ENCODE measurements at places on chromosomes 2 and 18.

DNA sequence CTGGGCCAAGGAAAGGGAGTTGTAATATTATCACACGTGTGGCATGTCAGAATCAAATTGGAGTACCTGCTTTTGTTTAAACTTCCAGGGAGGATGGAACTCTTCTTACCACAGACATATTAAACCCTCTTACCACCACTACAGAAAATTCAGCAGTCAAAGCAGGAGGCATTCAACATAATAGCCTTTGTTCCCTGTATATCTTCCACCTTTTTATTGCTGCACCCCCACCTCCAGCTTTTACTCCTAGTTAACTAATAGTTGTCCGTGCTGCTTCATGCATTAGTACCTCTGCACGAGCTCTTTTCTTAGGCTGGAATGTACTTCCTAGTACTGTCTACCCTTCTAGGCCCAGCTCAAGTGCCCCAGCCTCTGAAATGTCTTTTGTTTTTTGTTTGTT lies 14.9 kb upstream of the NR4A2 start:
- DNase-seq = no peak

DNA sequence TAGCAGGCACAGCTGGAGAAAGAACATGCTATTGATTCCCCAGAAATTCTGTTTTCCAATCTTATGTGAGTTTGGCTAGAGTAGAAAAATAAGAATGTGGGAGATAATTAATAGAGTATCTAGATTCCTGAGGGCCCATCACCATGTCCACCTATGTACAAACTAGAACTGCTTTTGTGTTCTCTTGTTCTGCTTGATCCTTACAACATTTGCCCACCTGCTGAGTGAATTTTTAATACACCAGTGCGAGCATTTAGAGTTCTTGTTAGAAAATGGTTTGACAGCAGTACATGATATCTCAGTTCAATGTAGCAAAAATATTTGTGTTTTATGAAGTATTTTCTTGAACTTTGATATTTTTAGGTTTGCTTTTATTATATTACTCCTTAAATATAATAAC lies 52.3 kb upstream of the SPAG16 start:
- DNase-seq = no peak

DNA sequence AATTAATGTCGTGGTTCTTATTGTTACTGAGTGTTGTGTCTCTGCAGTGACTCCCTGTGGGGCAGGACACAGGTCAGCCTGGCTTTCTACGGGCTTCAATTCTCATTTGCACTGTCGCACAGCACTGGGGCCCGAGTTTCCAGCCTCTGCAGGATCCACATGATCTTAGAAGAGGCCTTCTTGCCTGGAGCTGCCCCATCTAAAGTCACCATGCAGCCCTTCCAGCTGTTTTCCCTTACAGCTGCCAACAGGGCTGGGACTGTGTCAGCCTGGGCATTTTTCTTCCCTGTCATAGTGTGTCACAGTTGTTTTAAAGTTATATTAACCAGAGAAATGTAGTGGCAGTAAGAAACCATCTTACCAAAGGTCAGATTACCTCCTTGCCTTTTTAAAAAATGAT lies 27.0 kb downstream of the FHL2 start:
- DNase-seq = peak; percentile 14

DNA sequence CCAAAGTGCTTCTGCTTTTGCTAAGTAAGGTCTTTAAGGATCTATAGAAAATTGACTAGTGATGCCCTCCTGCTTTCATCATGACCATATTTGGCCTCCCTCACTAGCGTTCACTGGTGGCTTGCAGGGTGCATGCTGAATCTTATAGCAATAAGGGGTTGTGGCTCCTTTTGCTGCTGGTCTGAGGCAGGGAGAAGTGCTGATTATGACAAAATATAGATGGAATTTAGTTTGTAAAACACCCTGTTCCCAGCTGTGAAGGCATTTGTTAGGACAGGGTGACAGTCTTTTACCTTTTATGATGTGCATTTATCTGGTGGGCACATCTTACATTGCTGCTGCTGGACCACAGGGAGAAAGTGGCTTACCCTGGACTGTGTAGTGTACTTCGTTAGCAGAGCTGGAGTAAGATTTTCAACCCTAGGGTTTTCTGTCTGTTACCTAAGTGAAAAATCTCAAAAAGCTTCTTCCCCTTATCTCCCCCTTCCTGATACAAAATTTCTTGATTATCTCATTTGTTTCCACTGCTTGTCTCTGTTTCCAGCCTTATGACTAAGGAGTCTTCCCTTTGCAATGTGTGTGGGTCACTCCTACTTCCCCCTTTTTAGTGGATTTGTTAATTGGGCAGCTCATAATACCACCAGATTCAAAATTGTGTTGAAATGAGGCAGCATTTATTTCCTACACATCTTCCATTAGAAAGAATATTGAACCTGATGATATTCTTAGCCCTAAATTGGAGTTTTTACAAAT lies 21.2 kb upstream of the RPL37A start:
- DNase-seq = no peak

GRCh38 chr2:20174410-20174809 lies 50.5 kb downstream of the SDC1 start:
- no peak for DNase-seq

- no peak for DNase-seq
These were observed 215.8 kb upstream of the ITGA4 start for GRCh38 chr2:181241366-181241765.

DNA sequence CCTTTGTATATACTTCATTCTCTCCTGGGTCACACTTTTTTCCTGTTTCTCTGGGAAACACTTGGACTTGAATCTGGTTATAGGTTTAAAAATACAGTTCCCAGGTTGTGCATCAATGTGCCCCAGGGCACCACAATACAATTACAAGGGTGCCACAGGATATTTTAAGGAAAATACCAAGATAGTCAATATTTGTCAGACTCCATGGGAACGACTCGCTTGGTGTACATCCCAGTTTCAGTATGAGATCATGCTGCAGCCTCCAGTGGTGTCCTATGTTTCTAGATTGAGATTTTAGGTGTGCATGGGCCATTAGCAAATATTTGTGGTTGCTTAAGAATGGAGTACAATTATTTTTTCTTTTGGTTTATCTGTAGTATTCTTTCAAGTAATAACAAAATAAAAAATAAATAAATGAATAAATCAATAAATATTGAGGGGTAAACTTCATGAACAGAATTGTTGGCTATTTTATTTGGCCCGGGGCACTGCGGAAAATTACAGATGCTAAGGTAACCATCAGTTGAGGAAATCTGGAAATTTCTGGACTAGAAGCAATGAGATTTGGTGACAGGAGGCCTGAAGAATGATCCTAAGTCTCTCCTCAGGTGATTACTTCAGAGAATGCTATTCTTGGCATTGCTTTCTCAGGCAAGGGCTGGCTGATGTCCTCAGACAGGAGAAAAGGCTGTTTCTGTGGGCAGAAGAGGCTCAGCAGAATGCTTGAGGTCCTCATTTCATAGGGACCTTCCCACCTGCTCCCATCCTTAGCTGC lies 649.3 kb upstream of the SOX11 start:
- no peak for DNase-seq

DNA sequence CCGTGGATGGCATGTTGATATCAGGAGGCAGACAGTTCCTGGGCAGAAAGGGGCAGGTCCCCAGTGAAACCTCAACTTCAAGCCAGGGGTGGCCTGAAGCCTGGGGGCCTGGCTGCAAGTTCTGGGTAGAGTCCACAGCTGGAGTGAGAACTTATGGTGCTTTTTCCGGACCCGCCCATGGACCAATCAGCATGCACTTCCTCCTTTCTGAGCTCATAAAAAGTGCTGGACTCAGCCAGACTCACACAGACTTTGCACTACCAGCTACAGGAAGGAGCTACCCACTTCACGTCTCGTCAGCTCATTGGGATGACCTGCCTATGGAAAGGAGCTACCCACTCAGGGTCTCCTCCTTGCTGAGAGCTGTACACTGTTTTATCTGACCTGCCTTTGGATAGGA lies 183.1 kb upstream of the MC4R start:
- no peak for DNase-seq

- DNase-seq = no peak
These were observed 12.0 kb upstream of the TACR1 start for GRCh38 chr2:75211266-75211770.

DNA sequence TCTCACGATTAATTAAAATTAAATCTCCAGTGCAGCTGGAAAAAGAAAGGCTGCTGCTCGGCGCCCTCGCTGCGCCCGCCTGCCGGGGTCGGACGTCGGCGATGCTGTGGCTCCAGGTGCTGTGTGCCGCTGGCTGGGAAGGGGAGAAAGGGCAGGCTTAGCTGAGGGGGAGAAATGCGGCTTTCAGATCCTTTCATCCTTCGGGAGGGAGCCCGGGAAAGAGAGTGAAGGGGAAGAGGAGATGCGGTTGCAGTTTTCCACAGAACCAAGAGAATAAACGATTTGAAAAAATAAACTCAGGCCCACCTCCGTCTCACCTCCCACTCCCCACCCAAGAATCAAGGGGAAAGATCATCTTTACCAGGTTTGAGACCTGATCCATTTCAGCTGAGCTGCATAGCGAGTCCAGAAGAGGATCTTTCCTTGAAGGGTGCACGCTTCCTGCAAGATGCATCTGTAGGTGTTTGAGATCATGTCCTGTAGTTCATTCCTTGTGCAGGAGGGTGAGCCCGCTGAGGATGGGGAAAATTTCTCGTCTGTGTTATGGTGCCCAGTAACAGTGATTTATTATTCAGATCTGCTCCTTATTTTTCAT lies 495 bp downstream of the TMEM169 start:
- DNase-seq = no peak

DNA sequence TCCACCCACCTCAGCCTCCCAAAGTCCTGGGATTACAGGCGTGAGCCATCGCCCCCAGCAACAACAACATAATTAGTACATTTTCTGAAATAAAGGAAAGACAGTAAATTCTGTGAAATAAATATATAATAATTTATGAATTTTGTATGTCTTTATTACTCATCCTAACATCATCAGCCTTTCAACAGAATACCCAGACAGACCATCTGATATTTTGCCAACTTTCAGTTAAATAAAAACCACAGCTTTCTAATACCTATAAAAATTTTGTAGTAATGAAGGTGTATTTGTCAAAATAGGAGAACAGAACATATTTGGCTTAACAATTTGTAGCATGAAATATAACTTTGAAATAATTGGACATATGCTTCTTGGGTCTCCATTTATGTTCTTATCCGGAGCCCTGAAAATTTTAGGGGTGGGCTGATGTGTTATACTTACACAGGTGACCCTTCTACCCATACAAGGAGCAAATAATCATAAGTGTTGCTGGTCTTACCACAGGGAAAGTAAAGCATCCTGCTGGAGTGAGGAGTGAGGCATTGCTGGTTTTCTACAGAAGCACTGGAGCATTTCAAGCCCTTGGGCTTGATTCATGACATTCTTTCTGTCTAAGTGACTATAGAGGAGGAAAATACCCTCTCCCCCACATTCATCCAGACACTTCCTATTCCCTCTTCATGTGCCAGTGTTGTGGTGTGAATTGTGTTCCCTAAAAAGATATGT lies 99.3 kb downstream of the SPOPL start:
- no peak for DNase-seq

DNA sequence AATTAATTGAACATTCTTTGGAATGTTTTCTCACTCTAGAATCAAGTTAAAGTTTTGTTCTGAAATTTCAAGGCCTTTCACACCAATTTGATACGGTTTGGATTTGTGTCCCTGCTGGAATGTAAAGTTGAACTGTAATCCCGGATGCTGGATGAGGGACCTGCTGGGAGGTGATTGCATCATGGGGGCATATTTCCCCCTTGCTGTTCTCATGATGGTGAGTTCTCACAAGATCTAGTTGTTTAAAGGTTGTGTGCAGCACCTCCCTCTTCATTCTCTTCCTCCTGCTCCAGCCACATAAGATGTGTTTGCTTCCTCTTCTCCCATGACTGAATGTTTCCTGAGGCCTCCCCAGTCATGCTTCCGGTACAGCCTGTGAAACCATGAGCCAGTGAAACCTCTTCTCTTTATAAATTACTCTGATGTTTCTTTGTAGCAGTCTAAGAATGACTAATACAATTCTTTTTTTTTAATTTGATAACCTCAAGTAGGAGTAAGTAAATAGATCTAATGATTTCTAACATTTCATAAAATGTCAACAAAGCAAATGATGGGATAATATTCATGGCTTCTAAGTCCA lies 144.2 kb upstream of the CDH7 start:
- no peak for DNase-seq

DNA sequence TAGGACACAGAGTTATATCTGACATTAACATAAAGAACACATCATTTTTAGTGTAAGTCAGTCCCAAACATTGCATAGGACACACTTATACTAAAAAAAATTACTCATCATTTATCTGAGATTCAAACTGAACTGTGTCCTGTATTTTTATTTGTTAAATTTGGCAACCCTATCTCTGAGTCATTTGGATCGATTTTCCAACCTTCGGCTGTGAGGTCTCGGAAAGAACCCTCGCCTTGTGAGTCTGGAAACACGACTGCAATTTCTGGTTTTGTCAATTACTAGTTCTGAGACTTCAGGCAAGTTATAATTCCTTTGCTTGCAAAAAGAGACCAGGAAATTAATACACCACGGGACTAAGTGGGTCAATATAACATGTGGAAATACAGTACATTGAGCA lies 14.0 kb downstream of the ATP8B1 start:
- DNase-seq = no peak

- DNase-seq = no peak
These were observed 8.9 kb upstream of the DARS1 start for GRCh38 chr2:135994281-135994680.

- DNase-seq = no peak
These were observed 19.7 kb upstream of the TLK1 start for GRCh38 chr2:171180229-171180930.

All from testis (tissue), 5 donors.